ENCODE measurements at places on chromosomes 1 and 21.
A peak's percentile ranks its signal among the peaks of the same experiment; 100 is the strongest.

GRCh38 chr1:235782601-235783000 lies 84.1 kb downstream of the LYST start:
- DNase-seq = no peak

DNA sequence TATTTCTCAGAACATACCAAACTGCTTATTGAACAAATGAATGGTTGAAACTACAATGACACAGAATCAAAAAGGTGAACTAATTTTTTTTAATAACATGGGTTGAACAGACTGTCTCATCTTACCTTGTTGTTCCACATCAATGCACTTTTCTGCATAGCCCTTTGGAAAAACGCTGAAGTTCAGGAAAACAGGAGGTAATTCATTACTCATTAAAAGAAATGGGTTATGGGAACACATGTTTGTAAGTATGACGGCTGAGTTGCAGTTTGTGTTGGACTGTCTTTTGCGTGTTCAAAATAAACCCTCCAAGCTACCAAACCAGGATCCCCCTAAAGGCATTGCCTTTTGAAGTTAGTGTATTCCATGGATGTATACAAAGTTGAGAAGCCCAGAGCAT lies 514.9 kb upstream of the PKN2 start:
- no peak for DNase-seq

DNA sequence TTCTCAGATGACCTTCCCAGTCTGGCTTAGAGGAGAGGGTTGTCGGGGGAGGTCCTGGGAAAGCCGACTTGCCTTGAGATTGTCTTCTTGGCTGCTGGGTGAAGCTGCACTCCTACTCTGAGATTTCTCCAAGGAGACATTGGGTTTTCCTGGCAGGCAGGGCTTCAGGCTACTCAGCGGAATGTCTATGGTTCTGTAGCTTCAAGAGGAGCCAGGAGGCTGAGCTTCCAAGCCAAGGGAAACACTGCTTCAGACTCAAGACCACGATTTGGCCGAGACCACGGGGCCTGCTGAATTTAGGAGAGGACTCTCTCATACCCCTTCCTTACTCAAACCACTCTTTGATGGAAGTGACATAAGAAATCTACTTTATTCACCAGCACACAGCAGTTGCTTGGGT lies 67.8 kb downstream of the NTMT2 start:
- no peak for DNase-seq

- DNase-seq = peak; percentile 7
Measured at GRCh38 chr1:226332947-226333346, 24.0 kb upstream of the LIN9 start.

DNA sequence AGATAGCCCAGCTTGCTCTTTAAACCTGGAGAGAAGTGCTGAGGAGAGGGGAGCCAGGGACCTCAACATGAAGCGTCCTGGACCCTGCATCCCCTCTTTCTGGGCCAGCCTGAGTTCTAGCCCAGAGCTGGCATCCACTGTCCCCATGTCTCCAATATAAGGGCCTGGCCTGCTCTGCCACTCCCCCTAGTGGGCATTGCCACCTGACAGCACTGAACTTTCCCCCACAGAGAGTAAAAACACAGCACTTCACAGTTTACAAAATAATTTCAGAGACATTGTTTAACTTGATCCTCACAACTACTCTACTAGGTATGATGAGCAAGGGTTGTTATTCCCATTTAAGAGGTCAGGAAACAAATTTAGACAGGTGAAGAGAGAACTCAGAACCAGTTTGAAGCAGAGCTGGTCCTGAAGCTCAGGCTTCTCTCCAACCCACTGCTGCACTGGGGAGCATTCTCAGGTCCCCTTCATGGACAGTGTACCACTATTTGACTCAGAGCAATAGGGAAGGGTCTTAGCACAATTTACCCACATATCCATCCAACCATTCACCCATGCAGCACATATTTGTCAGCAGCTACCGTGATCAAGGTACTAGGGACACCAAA lies 151.2 kb downstream of the DMRTA2 start:
- peak; percentile 5 for DNase-seq
